ENCODE measurements at places on chromosomes 12 and 14.

GRCh38 chr12:54428050-54429013 is 9.3 kb upstream of the ITGA5 start:
- DNase-seq, result no peak

DNA sequence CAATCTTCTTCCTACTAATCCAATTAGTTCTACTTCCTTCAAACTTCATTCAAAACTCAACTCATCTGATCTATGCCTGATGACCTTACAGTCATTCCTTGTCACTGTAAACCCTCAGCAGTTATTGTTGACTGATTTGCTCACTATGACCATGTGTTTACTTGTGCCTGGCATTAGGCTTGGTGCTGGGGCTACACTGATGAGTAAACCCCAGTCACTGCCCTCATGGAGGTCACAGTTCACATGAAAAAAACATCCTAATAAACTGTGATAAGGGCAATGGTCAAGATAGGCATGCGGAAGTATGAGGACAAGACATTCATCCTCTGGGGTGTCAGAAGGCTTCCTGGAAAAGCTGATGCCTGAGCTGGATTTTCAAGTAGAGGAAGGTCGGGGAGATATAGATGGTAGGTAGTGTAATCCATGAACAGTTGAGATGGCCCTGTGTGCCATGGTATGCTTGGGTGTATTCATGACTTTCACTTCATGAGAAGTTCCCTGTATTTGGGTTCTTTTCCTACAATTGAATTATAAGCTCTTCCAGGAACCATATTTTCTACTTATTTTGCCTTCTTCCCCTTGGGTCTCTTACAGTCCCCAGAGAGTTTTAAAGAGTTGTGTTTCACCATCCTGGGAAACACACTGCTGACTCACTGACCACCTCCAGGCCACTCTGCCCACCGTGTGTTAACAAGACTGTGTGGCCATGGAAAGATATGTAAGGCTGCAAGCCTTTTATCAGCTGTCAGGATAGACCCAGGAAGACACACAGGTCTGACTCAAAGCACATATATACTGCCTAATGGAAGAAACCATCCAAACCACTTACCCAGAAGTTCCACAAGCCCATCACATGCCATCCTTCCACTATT is 38.7 kb upstream of the DUSP6 start:
- DNase-seq, result peak; percentile 32

- DNase-seq, result no peak
Measured at GRCh38 chr12:48789858-48790326, 1.0 kb upstream of the ADCY6 start.

GRCh38 chr12:105319691-105320209 is 10.7 kb upstream of the C12orf75 start:
- DNase-seq, result no peak

- DNase-seq, result no peak
Measured at GRCh38 chr14:101008631-101009336, 105.3 kb upstream of the RTL1 start.

- DNase-seq, result no peak
Measured at GRCh38 chr12:48040354-48040753, 36.1 kb upstream of the COL2A1 start.

GRCh38 chr12:54890339-54890738 is 36.0 kb downstream of the MUCL1 start:
- no peak for DNase-seq

DNA sequence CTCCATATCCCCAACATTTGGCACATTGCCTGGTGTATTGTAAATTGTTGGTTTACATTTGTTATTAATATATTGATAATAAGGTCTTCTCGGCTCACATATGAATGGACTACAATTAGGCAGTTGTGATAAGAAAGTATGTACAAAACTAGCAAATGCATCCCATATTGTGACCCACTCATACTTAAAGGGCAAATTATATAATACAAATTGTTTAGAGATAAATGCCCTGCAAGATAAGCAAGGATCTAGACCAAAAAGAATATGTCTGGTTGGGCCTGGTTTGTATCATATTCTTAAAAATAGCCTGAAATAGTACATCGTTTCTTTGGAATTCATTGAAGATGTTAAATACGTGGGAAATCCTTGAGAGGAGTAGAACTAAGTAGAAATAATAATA is 151.3 kb downstream of the CNTN1 start:
- DNase-seq, result no peak

GRCh38 chr14:38578278-38578681 is 322.4 kb upstream of the CLEC14A start:
- no peak for DNase-seq

- no peak for DNase-seq
Measured at GRCh38 chr12:96880220-96880619, 26.8 kb upstream of the NEDD1 start.

- DNase-seq, result peak; percentile 16
Measured at GRCh38 chr12:103880299-103881142, 39.5 kb upstream of the NT5DC3 start.

DNA sequence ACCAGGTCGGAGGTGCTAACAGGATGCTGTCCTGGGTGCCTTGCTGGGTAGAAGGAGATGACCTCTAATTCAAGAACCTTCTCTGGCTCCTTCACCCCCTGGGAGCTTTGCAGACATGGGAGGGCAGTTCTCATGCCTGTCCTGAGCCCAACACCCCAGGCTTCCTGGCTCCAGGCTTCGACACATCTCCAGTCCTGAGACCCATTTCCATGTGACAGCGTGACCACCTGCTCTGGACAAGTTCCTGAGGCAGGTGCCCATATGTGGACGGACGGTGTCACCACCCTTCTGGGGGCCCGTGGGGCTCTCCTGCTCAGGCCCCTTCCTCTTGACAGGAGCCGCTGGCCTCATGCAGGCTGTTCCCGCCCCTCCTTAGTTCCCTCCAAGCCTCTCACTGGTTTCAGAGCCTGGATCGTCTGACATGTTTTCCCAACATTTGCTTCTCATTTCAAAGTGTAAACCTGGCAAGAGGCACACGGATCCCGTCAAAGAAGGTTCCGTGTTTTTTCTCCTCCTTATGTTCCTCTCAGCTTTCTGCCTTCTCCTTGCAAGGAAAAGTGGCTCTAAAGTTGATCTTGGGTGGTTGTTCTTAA is 291.9 kb upstream of the RTL1 start:
- no peak for DNase-seq

Measured in activated CD4-positive, alpha-beta T cell treated with anti-CD3 and anti-CD28 coated beads, Interleukin-2, Interleukin-6, amounts not matched to agents 100 ng/mL and 50 ng/mL, durations not matched to agents 16 hours and 8 hours (primary cell).